ENCODE measurements at places on chromosomes 11 and 22.

- peak; percentile 95 for DNase-seq
Measured at GRCh38 chr11:12287009-12287373, 90.4 kb upstream of the PARVA start.

GRCh38 chr11:36724742-36725385 is 126.8 kb upstream of the RAG2 start:
- DNase-seq, result no peak

- peak; percentile 69 for DNase-seq
Measured at GRCh38 chr11:103051981-103052380, 40.0 kb downstream of the DCUN1D5 start.

DNA sequence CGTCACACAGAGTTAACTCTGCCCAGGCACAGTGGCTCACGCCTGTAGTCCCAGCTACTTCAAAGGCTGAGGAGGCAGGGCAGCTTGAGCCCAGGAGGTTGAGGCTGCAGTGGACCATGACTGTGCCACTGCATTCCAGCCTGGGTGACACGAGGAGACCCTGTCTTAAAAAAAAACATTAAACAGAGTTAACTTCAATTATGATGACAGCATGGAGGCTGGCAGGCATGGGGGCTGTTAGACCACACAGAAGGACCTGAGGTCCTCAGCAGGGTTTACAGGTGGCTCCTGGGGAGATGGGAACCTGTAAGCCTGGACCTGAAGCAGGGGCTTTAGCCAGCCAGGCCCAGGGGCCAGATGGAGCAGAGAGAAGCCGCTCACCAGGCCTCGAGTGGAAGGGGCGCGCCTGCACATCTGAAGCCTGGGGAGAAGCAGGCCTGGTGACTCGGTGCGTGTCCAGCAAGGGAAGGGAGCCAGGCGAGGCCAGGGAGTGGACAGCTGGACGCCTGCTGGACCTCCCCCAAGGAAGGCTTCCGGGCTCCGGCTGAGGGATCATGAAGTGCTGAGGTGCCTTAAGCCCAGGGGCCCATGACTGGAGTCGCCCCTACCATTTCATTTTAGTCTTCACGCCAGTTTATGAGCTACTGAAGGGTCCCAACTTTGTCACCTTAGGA is 25.3 kb downstream of the RPUSD4 start:
- DNase-seq, result no peak

- peak; percentile 82 for DNase-seq
Measured at GRCh38 chr11:84497981-84498411, 1129.1 kb downstream of the DLG2 start.

All from GM23248 (cell line).